Suppressor macrophage (primary cell): ENCODE measurements at places on chromosomes 2 and 18.

GRCh38 chr18:75128911-75129716 lies 79.8 kb downstream of the PTGR3 start:
- DNase-seq, result no peak

- DNase-seq, result no peak
Measured at GRCh38 chr18:27583466-27583865, 398.4 kb upstream of the CHST9 start.

GRCh38 chr2:231684314-231685223 lies 23.8 kb upstream of the PTMA start:
- no peak for DNase-seq

DNA sequence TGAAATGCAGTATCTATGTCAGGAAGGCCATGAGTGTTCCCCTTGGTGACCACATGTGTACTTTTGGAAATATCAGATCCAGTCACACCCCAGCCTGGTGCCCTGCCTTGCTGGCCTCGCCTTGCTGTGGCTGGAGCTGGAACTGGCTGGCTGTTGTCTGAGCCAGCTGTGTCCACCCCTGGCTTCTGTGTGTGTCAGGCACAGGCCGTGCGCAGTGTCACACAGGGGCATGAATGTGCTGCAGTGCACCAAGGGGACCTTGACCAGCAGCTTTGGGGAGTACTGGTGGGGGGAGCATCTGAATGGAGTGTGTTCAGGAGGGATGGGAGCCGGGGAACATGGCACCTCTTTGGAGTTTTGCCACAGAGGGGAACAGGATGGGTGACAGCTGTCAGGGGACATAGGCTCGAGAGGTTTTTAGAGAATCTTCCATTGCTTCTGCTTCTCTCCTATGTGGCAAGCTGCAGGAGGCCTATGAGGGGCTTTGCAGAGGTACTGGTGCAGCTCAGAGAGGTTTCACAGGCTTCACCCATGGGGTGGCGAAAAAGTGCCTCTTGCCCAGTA lies 44.7 kb upstream of the FAHD2A start:
- no peak for DNase-seq

DNA sequence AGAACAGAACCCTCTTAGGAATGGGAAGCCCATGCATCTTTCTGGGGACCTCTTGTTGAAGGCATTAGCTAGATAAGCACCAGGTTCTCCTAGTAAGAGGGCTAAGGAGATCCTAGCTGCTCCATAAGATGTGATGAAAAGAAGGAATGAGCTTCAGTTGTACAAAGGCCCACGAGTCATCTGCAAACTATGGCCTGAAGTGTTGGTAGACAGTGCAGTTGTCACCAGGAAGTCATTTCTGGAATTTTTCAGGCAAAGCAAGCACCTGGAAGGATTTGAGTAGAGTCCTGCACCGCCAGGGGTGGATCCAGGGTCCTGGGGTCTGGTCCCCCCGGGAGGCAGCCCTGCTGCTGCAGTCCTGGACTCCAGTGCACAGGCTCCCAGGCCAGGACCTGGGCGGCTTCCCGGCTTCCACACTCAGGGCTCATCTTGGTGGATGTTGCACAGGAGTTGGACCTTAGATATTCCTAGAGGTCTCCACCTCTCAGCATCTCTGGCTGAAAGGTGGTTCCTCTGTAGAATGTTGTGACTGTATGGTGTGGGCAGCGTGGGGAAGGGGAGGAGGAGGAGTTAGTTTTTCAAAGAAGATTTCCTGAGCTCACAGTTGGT lies 85.3 kb downstream of the LDLRAD4 start:
- no peak for DNase-seq

DNA sequence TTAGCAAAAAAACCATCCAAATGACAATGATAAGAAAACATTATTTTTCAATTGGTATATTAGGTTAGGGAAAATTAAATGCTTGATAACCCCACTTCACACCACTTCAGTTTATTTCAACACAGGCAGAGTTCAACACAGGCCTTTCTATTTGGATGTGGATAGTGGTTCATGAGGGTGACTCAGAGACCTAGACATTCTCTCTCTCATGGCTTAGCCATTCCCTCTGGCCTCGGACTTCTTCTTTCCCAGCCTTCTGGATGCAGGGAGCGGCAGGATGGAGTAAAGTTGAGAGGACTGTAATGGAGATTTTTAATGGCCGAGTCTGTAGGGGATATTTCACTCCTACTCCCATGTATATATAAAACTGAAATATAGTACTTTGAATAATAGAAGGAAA lies 109.7 kb downstream of the CTNNA2 start:
- no peak for DNase-seq

GRCh38 chr18:35387152-35387571 lies 10.0 kb upstream of the ZNF396 start:
- no peak for DNase-seq

DNA sequence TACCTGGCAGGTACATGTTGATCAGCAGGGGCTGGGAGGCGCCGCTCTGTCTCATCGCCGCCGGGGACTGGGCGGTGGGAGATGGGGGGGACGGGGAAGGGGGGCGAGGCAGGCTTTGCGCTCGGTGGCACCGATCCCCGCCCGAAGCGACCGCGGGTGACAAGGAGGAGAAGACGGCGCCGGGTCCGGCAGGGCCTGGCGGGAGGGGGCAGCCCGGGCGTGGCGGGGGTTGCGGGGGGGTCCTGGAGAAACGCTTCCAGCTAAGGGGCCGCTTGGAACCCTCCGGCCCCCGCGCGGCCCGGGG lies at the start of gene FEV:
FEV (minus strand) TSS at position 164 of the 304 bp plus-strand sequence; CDS start at position 55, 109 bp downstream.
- no peak for DNase-seq

- no peak for DNase-seq
Measured at GRCh38 chr2:181218401-181218821, 238.0 kb downstream of the UBE2E3 start.

DNA sequence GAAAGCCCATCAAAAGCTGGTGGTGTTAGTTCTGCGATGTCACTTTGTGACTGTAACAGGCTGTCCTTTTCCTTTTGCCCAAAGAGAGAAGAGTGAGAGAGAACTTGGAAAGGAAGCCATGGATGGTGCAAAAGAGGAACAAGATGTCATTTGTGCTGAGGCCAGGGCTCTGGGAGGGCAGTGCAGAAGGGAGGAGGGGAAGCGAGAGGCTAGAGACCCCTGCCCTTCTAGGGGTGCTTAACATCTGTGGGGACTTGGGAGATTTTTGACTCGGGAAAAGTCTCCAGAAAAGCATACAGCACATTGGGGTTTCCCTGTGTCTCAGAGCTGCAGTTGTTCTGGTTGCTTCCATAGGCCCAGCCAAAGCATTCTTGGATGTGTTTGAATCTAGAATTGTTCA lies 49.6 kb downstream of the ZBTB7C start:
- DNase-seq, result no peak

GRCh38 chr2:9284521-9285297 lies 78.1 kb downstream of the ASAP2 start:
- DNase-seq, result no peak

- DNase-seq, result no peak
Measured at GRCh38 chr2:38232454-38232853, 144.6 kb downstream of the ATL2 start.

GRCh38 chr18:35117951-35118411 lies 76.8 kb downstream of the MAPRE2 start:
- no peak for DNase-seq

DNA sequence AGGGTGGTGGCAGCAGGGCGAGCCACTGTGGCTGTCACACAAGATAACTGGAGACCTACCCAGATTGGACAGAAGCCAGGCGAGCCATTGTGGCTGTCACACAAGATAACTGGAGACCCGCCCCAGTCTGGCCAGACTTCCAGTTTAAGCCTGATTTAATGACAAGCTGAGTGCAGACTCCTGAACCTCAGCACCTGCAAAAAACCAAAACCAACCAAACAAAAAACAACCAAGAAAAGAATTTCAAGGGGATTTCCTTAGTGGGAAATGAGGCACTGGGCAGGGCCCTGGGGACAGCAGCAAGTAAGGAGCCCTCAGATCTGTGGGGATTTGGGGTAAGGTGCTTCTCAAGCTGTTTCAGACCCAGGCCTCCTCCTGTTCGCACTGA lies 95.2 kb upstream of the BOD1L2 start:
- DNase-seq, result no peak

DNA sequence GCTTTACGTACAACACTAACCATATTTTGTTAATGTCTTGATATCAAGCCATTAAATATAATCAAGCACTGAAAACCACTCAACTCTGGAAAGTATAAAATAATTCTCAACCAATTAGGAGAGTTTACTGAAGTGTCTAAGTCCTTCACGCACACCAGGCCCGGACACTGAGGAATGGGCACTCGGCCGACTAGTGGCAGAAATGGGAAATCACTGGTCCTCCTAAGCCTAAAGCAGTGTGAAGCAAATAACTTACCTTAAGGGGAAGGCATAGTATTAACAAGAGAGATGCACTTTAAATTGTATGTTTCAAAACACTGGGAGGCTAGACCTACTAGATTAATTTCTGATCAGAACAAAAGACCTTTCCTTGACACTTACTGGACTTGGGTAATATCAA lies 45.7 kb downstream of the FAM210A start:
- no peak for DNase-seq

DNA sequence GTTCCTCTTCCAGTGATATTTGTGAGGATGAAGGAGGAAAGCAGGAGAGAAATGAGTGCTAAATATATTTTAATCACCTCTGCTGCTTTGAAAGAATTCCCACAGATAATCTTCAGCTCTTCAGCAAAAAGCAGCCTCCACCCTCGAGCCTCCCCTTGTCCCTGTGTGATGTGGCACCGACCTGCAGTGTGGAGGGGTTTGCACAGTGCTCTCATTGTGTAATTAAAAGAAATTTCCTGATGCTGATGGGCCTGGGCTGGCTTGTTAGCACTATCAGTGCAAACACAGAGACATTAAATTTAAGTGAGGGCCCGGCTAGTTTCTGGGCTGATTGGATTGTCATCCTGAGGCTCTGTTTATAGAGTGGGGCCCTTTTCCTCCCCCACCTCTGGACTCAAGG lies 53.4 kb downstream of the KIF5C start:
- DNase-seq, result no peak

GRCh38 chr2:227377467-227378351 lies 1.4 kb downstream of the TM4SF20 start:
- DNase-seq, result no peak

- no peak for DNase-seq
Measured at GRCh38 chr2:31811482-31811881, 199.3 kb downstream of the MEMO1 start.

- no peak for DNase-seq
Measured at GRCh38 chr2:15472133-15472532, 89.0 kb downstream of the NBAS start.

DNA sequence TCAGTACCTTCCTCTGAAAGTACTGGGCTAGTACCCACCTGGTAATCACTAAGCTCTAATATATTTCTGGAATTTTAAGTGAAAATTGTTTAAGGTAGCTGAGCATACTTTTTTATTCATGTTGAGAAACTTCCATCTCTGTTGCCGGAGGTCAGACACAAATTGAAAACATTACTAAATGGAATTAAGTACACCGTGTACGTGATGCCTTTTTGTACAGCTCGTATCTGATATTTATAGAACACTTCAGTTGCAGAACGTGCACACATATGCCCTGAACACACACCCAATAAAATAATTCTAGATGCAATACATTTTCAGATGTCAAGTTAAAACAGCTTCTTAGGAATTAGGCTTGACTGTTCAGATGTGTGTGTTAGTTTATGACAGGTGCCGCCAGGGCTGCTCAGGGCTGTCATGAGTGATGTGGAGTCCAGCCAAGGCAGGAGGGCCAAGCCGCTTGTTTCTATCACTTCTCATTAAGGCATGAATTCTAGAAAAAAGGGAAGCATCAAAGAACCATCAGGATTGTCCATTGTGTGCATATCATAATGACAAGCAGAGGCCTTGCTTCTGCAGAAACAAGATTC lies 80.9 kb upstream of the FOSL2 start:
- DNase-seq, result no peak

DNA sequence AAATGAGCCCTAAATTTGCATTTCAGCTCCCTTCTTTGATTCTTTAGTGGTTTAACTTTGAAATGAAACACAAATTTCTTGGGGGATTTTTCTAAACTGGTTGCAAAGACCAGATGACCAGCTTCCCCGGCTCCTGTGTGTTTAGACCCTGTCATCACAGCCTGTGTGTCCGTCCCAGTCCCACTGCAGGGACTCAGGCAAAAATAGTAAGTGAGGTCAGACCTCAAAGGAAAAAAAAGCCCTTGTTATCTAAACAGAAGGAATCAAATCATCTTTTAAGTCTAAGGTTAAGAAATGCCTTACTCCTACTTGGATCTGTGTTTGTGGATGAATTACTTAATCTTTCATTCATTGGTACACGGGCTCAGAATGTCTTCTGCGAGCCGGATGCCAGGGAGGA lies 423.7 kb downstream of the LPIN1 start:
- peak; percentile 40 for DNase-seq

DNA sequence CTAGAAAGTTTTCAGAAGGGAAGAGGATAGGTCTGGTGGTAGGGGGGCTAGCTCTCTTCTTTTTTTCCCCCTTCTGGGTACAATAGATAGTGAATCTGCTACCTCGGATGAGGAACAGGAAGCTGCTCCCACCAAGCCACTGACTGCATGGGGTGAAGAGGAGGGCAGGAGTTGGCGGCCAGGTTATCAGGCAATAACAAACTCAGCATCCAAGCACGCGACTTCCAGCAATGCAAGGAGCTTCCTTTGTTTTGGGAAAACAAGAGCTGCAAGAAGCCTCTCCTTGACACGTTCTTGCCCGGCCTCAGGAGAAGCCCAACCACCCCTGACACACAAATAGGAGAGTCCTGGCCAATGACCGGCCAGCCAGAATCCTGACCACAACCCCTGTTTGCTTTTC lies 32.2 kb downstream of the NHEJ1 start:
- peak; percentile 10 for DNase-seq

GRCh38 chr2:109715313-109715805 lies 78.7 kb upstream of the RGPD5 start:
- DNase-seq, result peak; percentile 14

DNA sequence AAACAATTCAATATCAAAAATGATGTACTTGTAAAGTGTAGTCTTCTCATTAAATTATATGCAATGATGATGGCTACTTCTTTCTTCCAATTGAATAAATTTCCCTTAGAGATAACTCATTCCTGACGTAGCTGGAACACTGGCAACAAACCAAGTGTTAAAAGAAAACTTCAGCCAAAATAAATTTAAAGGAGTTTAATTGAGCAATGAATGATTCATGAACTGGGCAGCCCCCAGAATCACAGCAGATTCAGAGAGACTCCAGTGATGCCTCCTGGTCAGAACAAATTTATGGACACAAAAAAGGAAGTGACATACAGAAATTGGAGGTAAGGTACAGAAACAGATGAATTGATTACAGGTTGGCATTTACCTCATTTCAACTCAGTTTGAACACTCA lies 276.5 kb downstream of the DSC3 start:
- DNase-seq, result no peak

DNA sequence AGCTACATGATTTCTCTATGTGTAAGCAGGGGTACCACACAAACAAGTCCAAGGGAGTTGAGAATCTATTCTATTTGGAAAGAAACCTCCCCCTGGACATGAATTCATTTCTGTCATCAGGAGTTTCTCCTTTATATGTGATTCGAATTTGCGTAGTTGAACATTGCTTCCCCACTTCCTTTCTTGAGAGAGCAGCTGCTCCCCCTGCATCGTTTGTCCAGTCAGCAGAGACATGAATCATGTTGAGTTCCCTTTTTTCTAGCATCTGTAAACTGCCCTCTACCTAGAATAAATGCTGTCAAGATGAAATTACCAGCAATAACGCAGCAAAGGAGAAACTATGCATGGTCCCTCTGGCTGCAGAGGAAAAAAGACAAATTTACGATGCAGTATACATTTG lies 73.8 kb downstream of the KIF5C start:
- DNase-seq, result peak; percentile 92
